ENCODE measurements at places on chromosomes 13 and 19.

- DNase-seq = no peak
Observed at GRCh38 chr13:80454245-80454644, 113.3 kb upstream of the SPRY2 start.

DNA sequence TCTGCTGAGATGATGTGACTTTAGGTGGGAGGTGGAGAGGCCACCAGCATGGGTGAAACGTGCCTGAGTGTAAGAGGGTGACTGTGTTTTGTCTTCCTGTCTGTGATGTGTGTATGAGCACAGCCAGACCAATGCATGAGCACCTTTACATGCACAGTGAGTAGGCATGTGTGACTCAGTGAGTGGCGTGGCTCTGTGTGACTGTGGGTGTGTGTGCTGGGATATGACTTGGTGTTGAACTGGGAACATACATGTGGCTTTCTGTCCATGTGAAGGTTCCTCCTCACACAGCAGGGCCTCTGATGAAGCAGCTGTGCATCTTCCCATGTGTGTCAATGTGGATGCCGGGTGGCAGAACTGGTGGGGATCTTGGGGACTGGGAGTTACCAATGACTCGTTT, 19.9 kb upstream of the LGALS13 start:
- DNase-seq = no peak

GRCh38 chr13:98208606-98209005, 31.5 kb upstream of the RNF113B start:
- DNase-seq = no peak

GRCh38 chr13:30308548-30308947, 1.2 kb upstream of the KATNAL1 start:
- no peak for DNase-seq

DNA sequence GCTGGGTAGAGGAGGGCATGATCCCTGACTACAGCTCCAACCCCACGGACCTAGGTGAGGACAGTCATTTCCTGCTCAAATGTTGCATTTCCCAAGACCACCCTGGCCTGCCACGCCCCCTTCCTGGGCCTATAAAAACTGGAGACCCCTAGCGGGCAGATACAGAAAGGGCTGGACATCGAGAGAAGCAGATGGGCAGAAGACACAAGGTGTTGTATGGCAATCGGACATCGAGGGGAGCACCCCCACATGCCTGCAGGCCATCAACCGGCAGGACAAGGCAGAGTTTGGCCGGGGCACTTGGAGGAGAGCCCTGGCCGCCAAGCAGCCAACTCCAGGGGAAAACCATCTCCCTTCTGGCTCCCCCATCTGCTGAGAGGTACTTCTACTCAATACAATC, 746.4 kb downstream of the PCDH9 start:
- no peak for DNase-seq

GRCh38 chr13:100724568-100724967, 50.0 kb upstream of the TMTC4 start:
- DNase-seq = no peak

- DNase-seq = no peak
Observed at GRCh38 chr19:52022193-52022592, 6.0 kb downstream of the ZNF614 start.

DNA sequence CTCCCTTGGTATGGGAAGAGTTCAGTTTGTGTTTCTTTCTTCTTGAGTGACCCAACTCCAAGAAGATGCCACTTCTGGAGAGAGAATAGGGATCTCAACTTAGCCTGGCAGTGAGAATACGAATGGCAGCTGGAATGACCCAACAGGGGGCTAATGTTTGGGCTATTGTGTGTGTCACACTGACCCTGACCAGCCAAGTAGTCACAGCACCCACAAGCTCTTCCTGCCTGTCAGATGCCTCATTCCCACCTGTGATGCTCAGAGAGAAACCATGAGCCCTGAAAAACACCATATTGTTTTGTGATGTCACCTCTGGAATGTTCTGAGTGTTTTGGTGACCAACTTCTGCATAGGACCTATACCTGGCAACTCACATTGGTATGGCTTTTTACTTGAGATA, at the start of gene CBY2:
Gene CBY2, plus strand, starts transcription at position 233 of the 400 bp plus-strand sequence. Its CDS starts 71 bp downstream, at position 304.
- DNase-seq = no peak

GRCh38 chr19:4206818-4207484, 22.4 kb upstream of the EBI3 start:
- no peak for DNase-seq

DNA sequence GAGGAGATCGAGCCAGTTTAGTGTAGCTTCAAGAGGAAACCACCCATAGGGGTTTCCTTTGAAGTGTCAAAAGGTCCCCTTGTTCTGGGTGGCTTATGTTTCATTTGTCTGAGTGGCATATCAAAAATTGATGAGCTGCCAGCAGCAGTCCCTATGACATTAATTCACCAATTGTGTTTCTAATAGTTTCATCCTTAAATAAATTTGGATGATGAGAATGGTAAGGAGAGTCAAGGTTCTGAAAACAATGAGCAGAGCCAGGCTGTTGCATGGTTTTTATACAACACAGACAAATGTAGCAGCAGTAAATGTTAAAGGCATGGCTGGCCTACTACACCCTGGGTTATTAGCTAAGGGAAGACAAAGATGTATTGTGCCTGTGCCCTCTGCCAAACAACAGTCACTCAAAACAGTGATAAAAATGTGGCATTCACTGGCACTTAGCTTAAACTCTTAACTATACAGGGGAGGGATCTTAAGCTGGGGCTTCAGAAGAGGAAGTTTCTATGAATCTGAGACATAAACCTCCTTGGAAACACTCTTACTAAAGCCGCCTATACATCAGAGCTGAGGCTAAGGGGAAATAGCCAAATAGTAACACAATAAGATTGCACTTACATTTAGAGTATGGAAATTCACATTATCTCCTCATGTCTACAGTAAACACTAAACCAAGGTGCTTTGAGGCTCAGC, 200.5 kb downstream of the POU4F1 start:
- DNase-seq = no peak
